ENCODE measurements at places on chromosomes 1 and 21. TPM values are rescaled to one million over a fixed set of nuclear protein-coding genes. Genes with fewer than 3 reads are reported as not detected.

The OR6K3 gene
- total RNA-seq, result not detected

DNA sequence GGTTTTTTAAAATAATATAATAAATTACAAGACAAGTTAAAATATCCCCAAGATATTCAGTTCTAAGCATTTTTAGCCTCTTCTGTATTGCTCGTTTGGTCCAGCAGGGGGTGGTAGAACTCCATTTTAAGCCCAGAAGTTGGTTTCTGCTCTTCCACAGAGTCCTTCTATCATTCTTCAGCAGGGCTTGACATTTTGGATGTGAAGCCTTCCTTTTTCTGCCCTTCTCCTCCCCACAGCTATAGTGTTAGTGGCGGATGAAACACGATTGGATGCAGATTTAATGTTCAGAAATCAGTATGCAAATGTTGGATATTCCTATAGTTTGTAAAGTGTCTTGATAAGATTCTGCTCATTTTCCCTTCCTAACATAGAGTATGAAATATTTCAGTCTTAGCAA is 1.4 kb downstream of the NCAM2 start:
- DNase-seq, result peak; percentile 45

GRCh38 chr1:201348211-201348566 is 29.3 kb downstream of the TNNT2 start:
- peak; percentile 61 for DNase-seq

DNA sequence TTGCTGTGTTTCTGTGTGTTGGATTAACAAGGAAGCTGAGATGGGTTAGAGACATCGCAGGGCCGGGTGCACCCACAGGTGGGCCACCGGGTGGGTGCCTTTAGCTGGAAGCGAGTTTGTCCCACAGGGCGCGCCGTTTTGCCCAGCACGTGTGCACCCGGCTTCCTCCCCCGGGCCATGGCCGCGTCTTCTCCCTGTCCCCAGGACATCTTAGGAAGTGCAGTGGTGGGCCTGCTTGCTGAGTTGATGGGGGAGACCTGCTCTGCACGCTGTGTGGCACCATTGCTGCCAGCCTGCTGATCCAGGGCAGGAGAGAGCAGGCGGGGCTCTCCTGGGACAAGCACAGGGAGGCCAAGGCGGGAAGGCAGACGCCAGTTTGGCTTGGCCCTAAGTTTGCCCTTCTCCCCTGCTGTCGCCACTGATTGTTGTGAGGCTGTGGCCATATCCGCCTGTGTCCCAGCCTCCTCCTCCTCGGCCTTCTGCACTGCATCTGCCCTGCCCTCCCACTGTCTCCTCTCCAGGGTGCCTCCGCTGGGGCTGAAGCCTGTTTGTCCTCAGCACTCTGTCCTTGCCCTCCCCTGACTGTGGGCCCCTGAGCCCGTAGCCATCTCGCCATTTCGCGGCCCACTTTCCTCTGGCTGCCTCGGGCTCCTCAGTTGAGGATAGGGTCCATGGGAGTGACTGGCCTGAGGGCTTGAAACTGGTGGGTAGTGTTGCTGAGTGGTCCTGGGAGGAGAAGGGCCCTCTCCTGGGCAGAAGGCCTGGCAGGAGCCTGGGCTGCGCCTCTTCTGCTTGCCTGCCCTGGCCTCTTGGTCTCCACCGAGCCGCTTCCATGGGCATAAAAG is 47.6 kb downstream of the PKNOX1 start:
- no peak for DNase-seq

The PRDM16 gene
- total RNA-seq, result not detected

DNA sequence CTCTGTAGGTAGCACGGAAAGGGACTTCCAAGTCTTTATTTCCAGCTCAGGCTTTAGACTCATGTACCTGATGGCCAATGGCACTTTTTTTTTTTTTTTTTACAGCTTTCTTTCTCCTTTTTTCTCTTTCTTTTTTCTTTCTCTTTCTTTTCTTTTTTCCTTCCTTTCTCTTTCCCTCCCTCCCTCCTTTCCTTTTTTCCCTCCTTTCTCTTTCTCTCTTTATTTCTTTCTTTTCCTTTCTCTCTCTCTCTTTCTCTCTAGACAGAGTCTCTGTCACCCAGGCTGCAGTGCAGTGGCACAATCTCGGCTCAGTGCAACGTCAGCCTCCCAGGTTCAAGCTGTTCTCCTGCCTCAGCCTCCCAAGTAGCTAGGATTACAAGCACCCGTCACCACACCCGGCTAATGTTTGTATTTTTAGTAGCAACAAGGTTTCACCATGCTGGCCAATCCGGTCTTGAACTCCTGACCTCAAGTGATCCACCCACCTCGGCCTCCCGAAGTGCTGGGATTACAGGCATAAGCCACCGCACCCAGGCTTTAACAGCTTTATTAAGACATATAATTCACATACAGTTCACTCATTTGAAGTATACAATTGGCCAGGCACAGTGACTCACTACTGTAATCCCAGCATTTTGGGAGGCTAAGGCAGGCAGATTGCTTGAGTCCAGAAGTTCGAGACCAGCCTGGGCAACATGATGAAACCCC is 5.1 kb upstream of the DCAF8 start:
- DNase-seq, result no peak

The B3GALT5 gene
- total RNA-seq, result 1.3 TPM

GRCh38 chr1:229221106-229222019 is 49.5 kb upstream of the RAB4A start:
- DNase-seq, result no peak

GRCh38 chr1:177310326-177310725 is 139.6 kb downstream of the BRINP2 start:
- peak; percentile 27 for DNase-seq

DNA sequence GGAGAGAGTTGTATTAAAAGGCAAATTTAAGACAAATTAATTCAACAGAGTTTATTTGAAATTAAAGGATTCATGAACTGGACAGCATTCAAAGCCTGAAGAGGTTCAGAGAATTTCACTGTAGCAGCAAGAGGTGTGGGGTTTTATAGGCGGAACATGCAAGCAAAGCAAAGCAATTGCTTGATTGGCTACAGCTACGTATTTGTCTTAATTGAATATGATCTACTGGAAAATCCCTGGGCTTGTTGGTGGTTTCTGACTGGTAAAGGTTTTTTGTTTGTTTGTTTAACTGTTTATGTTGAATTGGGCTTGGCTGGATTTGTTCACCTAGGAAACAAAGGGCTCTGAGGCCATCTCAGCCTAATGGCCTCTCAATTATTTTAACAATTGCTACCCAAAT is 61.5 kb downstream of the KCNK1 start:
- no peak for DNase-seq

- no peak for DNase-seq
These were observed 49.7 kb downstream of the S100B start for GRCh38 chr21:46555225-46555617.

The GCSAML gene
- not detected for total RNA-seq

The CRNN gene
- not detected for total RNA-seq

GRCh38 chr1:56686169-56686568 is 41.1 kb downstream of the PRKAA2 start:
- DNase-seq, result no peak

The RCSD1 gene
- 81.9 TPM for total RNA-seq

DNA sequence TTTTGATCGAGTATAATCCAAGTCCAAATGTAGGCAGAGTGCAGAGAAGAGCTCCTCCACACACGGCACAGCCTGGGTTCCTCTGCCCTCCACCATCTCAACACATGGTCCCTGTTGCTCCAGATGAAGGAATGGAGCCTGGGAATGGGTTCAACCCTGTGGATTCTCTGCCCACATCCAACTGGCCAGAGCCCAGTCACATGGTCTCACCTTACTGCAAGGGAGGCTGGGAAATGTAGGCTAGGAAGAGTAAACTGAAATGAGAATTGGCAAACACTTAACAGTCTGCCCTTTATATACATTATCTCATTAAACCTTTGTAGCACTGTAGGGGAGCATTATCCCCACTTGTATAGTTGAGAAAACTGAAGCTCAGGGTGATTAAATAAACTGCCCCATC is 60.1 kb upstream of the RAB4A start:
- no peak for DNase-seq

- DNase-seq, result no peak
These were observed 26.4 kb upstream of the PADI2 start for GRCh38 chr1:17145648-17146047.

DNA sequence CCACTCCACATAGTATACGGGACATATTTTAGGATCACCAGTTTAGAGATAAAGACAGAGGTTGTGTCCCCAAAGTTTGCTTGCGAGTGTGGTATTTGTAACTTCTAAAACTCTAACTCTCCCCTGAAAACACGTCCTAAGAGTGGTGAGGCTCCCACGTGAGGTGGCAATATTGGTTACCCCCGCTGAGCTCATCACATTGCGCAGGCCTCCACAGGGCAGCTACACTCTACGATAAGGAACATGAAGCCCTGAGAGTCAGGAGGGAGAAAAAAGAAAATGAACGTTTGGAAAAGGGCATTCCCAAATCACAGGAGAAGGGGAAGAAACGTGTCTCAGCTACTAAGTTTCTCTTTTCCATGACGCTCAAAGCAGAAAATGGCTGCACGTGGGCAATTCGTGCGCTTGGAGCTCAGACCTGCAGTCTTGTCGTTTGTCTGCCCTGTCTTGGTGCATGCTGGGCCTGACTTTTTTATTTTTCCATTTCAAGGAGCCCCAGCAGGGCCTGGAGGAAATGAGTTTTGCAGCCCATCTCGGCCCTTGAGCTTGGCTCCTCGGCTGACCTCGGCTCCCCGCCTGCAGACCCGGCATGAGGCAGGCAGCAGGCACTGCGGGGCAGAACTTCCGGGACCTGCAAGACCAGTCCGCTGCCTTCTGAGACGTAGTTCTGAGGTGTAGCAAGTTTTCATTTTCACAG is 25.7 kb downstream of the ERG start:
- DNase-seq, result no peak

DNA sequence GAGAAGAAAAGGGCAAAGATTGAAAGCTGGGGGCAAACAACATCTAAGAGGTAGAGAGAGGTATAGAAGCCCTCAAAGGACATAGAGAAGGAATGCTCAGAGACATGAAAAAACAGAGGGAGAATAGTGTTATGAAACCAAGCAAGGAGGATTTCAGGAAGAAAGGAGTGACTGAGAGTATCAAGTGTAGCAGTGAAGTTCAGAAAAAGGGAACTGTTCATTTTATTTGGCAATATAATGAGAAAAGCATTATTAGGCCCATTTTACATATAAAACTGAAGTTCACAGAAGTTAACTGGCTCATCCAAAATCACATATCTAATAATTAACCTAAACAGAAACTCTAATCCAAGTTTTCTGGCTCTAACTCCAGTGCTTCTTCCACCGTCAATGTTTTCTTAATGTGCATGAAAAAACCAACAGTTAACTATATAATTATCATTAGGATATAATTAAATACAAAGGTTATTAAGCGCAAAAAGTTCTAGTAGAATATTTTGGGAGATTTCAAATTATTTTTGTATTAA is 17.7 kb downstream of the NEXN start:
- DNase-seq, result no peak

The FAM151A gene
- total RNA-seq, result not detected

- peak; percentile 80 for DNase-seq
These were observed 307.3 kb downstream of the BRINP3 start for GRCh38 chr1:190170321-190170720.

- DNase-seq, result peak; percentile 43
These were observed 37.9 kb downstream of the CRB1 start for GRCh38 chr1:197305925-197306324.

The LCE2B gene
- total RNA-seq, result not detected

DNA sequence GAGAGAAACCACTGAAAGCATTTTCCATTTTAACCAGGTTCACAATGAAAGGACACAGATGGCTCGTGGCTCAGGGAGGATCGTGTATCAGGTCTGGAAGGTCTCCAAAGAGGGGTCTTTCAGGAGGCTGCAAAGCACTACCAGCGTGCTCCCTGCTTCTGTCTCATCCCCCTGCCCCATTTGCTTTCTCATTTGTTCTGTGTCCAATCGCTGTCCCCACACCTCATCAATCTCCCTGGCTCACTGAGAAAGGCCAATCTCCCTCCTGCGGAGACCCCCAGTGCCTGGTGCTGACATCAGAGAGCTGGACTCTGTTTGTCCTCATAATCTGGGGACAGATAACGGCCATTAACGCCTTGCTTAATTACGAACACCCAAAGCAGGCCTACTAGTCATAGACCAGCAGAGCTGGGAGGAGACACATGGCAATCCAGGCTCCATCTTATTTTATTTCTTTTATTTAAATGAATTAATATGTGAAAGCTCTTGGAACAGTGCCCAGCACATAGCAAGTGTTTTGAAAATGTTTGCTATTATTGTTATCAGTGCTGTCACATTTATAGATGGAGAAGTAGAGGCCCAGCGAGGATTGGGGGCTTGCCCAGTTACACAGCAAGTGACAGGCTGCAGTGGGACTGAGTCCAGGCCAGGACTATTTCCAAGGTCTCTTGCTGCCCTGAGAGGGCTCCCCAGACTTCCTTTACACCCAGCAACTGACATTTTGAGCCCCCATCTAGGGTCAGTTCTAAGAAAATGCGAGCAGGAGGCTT is 341.0 kb upstream of the USP24 start:
- no peak for DNase-seq

The TAS1R1 gene
- total RNA-seq, result 1.2 TPM

GRCh38 chr1:238681451-238681850 is 704.9 kb upstream of the CHRM3 start:
- no peak for DNase-seq

DNA sequence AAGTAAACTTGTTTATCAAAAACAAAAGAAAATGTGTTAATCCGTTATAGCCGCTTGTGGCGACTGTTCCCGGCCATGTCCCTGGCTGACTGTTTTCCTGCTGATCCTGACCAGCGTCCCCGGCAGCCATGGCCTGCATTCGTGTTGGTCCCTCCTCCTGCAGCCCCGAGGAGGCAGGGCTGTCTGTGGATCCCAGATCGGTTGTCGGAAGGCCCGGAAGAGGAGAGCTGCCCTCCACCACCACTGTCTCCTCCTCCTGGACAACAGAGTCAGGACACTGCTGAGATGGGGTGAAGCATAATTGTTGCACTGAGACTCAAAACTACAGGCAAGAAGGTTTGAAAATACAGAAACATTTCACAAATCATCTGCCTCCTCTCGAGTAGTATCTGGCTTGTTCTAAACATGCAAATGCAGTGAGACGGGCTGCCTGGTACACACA is 3.6 kb upstream of the MXRA8 start:
- peak; percentile 86 for DNase-seq

- no peak for DNase-seq
These were observed 12.8 kb downstream of the S100PBP start for GRCh38 chr1:32830092-32830852.

- no peak for DNase-seq
These were observed 183.0 kb downstream of the PHTF1 start for GRCh38 chr1:113576271-113576670.

GRCh38 chr21:25916226-25916625 is 181.5 kb downstream of the GABPA start:
- DNase-seq, result no peak

The C4BPB gene
- not detected for total RNA-seq

GRCh38 chr1:156090138-156090839 is 8.0 kb upstream of the MEX3A start:
- no peak for DNase-seq

DNA sequence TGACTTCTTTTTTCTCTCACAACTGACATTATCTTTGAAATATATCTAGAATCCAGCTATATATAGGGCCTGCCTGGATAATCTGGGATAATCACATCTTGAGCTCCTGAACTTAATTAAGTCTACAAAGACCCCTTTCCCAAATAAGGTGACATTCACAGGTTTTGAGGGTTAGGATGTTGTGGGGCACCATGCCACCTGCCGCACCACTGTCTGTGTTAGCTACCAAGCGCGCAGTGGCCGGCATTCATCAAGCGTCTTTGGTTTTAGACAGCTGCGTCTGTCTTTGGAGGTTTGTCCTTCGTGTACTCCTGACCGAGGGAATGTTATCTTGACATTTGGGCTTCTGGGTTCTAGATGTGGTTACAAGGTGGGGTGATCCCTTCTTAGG is 7.5 kb downstream of the TRAPPC10 start:
- DNase-seq, result no peak

Measured in LHCN-M2 (cell line).